ENCODE measurements at places on chromosomes 2 and 18.

DNA sequence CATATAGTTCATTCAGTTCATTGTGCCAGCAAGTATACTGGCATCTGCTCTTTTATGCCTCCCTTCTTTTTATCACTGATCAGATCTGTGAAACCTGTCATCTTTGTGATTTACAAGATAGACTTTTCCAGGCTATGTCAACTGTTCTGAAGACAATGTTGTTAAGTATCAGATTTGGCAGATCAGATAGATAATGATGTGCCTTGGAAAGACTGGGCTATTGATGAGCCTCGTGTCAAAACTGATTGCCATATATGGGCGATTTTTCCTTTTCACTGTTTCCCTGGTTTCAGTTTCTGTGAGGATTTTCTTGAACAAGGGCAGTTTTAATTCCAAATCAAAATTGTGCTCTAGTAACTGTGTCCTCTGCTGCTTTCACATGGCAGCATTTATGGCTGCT lies 26.6 kb downstream of the INSIG2 start:
- no peak for DNase-seq

DNA sequence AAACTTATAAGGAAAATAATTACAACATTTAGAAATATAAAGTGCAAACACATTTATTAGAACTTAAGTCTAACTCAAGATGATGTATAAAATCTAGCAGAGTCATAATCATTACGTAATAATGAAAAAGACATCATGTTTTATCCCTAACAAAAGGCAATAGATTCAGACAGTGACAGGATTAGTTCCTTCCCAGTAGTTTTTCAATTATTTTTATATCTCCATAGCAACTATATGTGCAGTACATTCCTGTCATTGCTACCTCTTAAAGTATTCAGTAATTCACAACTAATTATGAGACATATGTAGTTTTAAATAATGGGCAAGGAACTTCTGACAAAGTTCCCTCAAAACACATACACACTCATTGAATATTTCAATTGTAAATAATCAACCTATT lies 687.9 kb downstream of the CCDC85A start:
- DNase-seq, result no peak

- DNase-seq, result no peak
Measured at GRCh38 chr18:40917056-40917455, 1038.0 kb upstream of the PIK3C3 start.

DNA sequence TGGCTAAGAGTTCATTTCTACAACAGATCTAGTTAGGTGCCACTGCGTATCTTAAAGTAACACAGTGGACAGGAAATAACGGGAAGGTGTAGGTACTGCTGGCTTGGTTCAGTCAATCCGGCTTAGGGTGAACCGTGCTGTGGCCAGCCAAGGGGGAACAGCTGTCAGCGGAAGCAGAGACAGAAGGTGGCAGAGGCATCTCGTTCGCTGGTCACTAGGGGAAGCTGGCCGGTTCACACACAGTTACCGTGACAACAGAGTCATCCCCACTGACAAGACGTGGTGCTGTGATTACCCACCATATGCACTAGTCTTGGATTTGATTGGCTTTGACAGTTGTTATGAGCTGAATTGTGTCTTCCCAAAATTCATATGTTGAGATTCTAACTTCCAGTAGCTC lies 58.8 kb upstream of the HDAC4 start:
- no peak for DNase-seq

GRCh38 chr2:109436610-109437225 lies 177.0 kb downstream of the SEPTIN10 start:
- no peak for DNase-seq

GRCh38 chr2:25294573-25295462 lies 46.9 kb downstream of the DNMT3A start:
- DNase-seq, result peak; percentile 85

DNA sequence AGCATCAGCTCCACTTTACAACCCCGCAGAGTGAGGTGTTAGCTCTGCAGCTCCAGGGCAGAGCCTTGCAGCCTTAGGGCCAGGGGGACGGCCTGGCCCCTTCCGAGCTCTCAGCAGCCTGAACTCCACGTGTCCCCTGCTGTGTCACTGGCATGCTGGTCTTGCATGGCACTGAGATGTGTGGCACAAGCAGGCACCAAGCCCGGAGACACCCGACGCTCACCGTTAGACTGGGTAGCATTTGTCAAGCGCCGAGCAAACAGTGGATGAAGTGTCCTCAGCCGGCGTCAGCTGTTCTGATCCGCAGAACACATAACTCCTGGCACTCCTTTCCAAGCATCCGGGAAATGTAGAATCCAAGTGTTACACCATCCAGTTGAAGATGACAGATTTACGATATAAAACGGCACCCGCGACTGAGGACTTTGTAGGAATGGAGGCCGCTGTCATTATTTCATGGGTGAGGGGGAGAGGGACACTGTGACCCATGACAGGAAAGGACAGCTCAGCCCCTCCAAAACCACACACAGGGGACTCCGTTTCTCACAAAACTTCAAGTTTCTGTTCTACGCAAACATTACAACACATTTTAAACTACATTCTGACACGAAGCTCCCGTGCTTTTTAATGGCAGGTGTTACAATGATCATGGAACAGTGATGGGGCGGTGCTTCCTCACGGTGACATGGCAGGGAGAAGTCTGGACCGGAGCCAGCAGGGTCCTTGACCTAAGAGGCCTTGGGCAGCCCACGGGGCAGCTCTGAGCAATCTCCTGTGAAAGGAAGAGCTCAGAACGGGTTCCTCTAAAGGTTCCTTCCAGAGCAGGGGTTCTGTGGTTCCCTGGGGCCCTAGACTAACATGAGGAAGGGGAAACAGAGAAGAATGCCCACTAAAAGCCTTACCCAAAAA lies 89.4 kb downstream of the HDAC4 start:
- no peak for DNase-seq

DNA sequence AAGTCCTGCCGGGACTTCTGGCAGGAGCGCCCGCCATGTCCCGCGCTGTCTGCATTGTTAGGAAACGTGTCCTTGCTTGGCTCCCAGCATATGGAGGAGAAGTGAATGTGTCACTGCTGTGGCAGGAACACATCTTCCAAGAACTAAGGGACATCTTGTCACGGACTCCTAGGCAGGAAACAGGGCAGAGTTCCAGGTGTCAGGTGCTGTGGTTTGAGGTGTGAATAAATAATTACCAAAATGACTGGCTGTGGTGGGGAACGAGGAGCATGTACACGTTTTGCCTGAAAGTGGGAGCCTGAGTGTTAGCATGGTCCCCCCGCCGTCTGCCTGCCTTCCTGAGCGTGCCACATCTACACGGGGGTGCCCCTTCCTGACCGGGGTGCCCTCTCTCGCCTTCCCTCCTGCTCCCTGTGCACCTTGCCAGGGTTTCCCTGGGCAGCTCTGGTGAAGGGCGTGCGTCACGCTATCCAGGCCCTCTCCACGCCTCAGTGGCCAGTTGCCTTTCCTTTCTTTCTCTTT lies 237.5 kb downstream of the LDLRAD4 start:
- peak; percentile 71 for DNase-seq

GRCh38 chr2:65053199-65053598 lies 3.0 kb upstream of the CEP68 start:
- DNase-seq, result no peak

DNA sequence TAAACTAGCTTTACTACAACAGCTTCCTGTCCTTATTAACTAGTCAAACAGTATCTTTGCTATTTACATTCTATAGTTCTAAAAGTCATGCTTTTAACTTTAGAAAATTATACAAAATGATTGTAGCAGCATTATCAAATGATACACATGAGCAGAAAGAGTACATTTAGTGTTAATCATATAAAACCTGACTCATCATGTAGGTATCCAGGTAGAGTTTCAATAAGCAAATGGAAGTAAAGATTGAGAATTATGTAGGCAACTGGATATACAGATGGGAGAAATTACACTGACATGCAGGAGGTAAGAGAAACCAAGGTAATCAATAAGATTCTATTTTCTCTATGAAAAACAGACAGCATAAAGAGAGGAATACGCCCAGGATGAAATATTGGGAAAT lies 33.8 kb downstream of the TRIP12 start:
- no peak for DNase-seq

DNA sequence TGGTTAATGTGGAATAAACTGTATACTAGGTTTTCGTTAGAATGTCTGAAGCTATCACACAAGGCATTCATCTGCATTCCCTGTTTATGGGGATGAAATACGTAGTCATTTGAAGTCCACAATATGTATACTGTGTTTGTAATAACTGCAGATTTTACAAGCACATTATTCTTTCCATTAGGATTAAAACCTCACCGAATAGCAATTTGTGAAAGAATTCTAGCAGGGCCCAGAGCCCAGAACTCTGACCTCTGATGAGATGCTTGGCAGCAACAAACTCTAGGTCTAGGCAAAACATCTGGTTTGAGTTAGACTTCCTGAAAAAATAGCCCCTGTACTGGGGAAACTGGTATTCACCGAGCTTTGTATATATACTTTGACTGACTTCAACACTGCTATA lies 158.2 kb downstream of the SRBD1 start:
- DNase-seq, result no peak

- DNase-seq, result no peak
Measured at GRCh38 chr18:48462510-48462909, 53.3 kb upstream of the ZBTB7C start.

DNA sequence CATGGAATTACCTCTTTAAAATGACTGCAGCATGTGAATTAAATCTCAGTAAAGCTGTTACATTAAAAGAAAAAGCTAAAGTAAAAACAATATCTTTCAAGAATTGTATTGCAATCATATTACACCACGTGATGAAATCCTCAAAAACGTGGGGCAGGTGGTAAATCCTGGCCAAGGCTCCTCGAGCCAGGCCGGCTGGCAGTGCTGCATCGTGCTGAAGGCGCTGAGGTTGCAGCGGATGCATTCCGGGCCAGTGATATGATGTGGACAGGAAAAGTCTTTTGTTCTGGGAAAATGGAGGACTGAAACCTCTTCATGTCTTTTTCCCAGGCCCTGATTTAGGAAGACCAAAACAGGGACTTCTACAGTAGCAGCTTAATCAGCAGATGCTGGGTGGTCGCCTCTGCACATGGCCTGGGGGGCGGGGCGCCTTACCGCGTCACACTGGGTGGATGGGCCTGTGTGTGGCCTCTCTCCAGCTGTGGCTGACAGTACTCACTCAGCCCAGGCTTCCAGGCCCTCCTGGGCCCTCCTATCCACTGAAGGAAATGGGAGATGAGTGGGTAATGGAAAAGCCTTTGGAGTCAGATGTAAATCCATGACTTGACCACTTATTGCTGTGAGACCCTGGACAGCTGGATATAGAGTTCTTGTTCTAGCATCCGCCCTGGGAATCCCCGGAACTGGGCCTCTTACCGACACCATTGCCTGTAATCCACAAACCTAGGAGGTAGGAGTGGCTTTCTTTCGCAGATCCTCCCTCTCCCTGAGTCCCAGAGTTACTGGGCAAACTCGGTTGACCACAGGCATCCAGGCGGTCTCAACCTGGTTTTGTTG lies 45.1 kb downstream of the PROC start:
- DNase-seq, result no peak

DNA sequence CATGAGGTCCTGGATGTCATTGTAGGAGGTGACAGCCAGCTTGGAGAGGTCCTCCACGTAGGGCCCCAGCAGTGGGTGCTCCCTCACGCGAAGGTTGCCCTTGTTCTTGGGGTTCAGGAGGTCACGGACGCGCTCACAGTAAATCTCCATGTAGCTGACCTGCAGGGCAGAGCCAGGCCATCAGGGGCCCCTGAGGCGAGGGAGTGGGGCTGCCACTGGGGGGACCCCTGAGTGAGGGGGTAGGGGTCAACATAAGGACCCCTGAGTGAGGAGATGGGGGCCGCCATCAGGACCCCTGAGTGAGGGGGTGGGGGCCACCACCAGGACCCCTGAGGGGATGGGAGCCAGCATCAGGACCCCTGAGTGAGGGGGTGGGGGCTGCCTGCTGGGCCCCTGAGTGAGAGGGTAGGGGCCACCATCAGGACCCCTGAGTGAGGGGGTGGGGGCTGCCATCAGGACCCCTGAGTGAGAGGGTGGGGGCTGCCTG lies 33.6 kb downstream of the KIF1A start:
- DNase-seq, result no peak

- DNase-seq, result no peak
Measured at GRCh38 chr18:9742524-9743131, 34.5 kb downstream of the RAB31 start.

DNA sequence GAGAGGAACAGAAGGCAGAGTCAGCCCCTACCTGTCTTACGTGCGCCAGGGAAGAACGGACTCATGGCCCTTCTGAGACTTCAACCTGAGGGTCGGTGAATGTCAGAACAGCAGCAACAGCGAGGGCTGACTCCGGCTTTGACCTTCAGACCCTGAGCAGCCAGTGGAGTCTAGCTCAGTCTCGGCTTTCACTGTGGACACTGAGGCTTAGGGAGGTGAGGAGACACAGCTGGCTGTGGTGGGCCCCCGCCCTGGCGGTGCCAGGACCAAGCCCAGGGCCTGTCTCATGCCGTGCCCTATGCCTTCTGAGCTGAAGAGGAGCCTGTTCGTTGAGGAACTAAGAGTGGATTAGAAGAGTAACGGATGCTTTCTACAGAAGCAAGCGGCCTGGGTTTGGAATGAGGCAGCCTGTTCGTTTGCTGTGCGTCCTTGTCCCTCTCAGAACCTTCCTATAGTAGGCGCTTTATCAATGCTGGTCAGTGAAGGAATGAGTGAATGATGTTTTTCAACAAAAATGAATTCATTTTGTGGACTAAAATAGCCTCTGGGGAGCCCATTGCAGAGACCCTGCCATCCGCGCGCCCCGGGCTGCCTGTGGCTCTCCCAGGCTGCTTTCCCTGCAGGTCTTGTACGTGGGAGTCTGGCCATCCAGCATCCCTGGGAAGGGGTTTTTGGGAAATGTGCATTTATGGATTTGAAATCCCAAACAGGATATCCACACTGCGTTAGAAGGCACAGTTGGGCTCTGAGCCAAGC lies 38.9 kb downstream of the ASB1 start:
- DNase-seq, result no peak

DNA sequence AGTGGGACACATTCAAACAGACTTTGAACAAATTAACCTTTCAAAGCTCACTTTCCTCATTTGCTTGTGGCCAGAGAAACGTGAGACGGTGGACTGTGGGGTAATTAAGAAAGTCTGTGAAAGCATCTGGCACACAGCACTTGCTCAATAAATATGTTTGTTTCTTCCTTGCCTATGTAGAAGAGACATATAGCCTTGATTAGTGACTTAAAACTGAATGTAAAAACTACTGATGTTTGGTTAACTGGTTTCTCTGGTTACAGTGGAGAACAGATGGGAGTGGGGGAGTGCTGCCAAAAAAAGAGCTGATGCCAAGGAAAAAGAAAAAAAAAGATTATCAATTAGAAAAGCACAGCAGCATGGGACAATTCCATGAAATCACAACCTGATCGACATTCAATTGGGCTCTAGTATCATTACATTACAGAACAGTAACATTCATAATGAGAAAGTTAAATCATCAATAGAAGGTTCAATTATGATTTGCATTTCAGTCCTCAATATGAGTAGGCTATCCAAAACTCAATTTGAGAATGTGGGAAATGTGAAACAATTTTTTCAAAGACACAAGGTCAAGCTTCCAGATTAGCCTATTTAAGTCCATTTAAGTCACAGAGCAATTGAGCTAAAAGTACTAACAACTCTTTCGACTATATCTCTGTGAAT lies 14.7 kb downstream of the CUL3 start:
- no peak for DNase-seq

DNA sequence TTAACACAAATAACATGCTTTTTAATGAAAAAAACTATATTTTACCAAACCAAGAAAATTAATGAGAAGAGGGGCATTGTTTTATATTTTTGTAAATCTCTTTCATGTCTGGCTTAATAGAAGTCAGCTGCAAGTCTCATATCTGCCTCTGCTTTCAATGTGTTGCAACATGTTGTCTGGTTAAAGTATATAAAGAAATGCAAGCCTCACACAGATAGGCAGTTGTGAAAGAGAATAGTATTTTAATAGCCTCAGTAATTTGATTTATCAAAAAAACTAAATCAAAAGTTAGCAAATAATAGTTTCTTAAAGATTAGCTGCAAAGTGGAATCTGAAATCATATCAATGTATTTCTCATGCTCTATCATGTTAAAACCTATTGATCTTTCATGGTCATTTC lies 52.9 kb upstream of the NCOA1 start:
- DNase-seq, result no peak

Data from stimulated activated CD4-positive, alpha-beta T cell treated with anti-CD3 and anti-CD28 coated beads, Interleukin-15, amount 100 ng/mL, for 24 hours (primary cell).